ENCODE measurements at places on chromosomes 12 and 14.

GRCh38 chr12:18684430-18684829 is 53.4 kb downstream of the PLCZ1 start:
- no peak for DNase-seq

DNA sequence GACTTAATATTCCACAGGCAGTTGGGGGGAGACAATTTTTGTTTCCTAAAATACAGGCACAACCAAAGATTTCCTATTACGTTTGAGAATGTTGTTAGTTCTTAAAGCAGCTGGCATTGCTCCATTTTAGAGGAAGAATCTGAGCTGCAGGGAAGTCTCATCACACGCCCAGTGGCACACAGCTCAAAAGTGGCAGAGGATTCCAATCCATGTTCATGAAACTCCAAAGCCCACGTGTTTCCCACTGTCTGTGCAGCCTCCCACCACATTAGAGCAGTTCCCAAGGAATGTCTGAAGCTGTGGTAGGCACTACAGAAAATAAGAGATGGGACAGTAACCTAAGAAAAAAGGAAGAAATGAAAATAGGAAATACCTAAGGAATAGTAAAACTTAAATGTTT is 6.1 kb upstream of the IL26 start:
- no peak for DNase-seq

DNA sequence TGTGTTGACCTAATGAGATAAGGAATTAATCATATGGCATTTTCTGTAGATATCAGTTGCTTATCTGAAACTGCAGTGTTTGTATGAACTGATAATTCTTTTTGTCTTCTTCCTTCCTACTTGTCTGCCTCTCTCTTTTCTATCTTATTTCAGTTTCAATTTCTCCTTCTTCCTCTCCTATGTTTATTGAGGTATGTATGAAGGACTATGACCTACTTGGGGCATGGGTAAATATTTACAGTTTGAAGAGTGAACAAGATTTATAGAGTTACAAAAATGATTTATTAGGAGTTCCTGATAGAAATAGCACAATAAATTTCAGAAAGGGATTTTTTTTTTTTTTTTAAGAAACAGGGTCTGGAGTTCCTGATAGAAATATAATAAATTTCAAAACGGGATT is 88.7 kb upstream of the MUCL1 start:
- no peak for DNase-seq

- no peak for DNase-seq
Observed at GRCh38 chr12:101013993-101014392, 196.0 kb downstream of the SLC5A8 start.

DNA sequence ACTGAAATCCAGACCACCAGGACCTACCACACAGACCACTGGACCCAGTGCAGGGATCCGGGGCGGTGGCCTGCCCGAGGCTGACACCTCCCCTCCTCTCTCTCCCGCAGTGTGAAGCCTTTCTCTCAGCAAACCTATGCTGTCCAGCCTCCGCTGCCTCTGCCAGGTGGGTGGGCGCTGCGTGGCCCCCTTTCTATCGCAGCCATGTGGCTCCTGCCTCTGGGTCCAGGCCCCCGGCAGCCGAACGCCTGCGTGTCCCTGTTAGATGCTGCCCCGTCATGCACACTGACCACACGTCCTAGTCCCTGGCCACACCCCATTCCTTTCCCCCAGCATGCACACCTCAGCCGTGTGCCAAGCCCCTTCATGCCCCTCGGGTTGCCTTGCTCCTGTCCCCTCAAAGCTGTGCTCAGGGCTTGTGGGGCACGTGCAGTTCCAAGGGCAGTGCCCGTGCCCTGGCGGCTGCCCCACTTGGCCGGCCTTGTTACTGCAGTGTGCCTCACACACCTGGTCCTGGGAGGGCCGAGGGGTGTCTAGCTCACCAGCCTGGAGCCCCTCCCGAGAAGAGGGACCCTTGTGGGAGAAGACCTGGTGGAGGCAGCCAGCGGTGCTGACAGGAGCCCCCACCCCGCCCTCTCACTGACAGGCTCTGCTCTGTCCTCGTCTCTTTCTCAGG is 58.0 kb upstream of the TSPAN9 start:
- no peak for DNase-seq

Data from suppressor macrophage (primary cell).